Spleen (tissue), 13 donors: ENCODE measurements at places on chromosomes 16 and 17.

- DNase-seq, result no peak
Measured at GRCh38 chr16:81940781-81941560, 70.3 kb downstream of the SDR42E1 start.

DNA sequence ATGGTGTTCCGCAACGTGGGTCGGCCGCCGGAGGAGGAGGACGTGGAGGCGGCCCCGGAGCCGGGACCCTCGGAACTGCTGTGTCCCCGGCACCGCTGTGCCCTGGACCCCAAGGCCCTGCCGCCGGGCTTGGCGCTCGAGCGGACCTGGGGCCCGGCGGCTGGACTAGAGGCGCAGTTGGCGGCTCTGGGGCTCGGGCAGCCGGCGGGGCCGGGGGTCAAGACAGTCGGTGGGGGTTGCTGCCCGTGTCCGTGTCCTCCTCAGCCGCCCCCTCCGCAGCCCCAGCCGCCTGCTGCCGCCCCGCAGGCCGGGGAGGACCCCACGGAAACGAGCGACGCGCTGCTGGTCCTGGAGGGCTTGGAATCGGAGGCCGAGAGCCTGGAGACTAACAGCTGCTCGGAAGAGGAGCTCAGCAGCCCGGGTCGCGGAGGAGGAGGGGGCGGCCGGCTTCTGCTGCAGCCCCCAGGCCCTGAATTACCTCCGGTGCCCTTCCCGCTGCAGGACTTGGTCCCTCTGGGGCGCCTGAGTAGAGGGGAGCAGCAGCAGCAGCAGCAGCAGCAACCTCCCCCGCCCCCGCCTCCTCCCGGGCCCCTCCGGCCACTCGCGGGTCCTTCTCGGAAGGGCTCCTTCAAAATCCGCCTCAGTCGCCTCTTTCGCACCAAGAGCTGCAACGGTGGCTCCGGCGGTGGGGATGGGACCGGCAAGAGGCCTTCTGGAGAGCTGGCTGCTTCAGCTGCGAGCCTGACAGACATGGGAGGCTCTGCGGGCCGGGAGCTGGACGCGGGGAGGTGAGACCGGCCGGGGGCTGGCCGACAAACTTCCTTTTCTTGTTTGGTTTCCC, 821 bp downstream of the SOCS7 start:
- peak; percentile 86 for DNase-seq

DNA sequence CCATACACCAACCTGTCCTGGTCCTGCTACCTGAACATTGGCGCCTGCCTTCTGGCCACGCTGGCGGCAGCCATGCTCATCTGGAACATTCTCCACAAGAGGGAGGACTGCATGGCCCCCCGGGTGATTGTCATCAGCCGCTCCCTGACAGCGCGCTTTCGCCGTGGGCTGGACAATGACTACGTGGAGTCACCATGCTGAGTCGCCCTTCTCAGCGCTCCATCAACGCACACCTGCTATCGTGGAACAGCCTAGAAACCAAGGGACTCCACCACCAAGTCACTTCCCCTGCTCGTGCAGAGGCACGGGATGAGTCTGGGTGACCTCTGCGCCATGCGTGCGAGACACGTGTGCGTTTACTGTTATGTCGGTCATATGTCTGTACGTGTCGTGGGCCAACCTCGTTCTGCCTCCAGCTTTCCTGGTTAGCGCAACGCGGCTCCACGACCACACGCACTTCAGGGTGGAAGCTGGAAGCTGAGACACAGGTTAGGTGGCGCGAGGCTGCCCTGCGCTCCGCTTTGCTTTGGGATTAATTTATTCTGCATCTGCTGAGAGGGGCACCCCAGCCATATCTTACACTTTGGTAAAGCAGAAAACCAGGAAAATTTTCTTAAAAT, 21.5 kb downstream of the TMEM204 start:
- no peak for DNase-seq

DNA sequence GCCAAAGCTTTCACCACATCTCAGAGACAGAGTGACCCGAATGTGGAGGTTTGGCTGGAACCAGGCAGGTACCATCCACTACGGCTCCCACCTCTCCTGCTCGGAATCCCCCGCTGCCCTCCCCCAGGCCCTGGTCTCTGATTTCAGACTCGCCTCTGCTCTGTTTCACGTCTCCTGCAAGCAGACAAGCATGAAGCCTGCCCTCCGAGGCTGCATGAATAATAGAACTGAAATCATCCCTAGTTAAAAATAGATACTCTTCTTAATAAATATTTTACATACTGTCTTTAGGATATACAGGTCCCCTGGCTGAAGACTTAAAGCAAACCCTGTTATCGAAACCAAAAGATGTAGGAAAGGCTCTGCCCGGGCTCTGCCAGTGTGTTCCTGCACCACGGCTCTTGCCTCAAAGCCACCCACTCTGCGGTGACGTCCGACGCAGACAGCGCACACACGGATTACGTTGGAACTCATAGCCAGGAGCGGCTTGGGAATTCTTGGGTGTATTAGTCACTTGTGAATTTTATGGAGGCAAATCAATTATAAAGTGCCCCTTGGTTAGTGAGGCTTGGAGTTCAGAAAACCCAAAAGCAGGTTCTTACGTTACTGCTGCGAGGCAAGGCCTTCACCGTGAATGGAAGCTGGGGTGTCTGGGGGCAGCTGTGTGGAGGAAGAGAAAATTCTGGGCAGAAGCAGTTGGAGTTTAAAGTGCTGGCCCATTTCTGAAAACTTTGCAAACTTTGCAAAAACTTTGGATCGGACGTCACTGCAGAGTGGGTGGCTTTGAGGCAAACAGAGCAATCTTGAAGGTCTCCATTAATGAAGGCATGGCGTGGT, 25.6 kb upstream of the NPTX1 start:
- DNase-seq, result no peak

DNA sequence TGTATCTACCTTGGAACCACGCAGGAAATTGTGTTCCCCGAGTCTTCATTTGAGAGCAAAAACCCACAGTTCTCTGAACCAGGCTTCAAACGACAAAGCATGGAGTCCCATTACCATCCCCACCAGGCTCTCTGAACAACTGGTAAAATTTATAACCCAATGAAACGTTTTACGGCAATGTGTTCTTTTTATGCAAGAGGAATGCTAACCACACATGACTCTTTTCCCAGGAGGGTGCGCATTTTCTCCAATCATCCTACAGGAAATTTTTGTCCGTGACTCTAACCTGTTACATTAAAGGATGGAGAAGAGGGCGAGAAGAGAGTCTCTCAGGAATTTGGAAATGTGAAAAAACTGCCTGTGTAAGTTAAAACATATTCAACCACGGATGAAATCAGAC, 17.8 kb downstream of the STX8 start:
- no peak for DNase-seq

GRCh38 chr16:70523076-70523742, at the start of gene COG4:
COG4 (minus strand) TSS chr16:70523554; CDS start chr16:70523543, 11 bp downstream.
- DNase-seq, result peak; percentile 97

- no peak for DNase-seq
Measured at GRCh38 chr17:58391302-58391984, 25.9 kb downstream of the RNF43 start.
